NCI-H2029 treated with DMSO at 0.1 percent for 48 hours (cell line): ENCODE measurements at places on chromosomes 6 and 20.

DNA sequence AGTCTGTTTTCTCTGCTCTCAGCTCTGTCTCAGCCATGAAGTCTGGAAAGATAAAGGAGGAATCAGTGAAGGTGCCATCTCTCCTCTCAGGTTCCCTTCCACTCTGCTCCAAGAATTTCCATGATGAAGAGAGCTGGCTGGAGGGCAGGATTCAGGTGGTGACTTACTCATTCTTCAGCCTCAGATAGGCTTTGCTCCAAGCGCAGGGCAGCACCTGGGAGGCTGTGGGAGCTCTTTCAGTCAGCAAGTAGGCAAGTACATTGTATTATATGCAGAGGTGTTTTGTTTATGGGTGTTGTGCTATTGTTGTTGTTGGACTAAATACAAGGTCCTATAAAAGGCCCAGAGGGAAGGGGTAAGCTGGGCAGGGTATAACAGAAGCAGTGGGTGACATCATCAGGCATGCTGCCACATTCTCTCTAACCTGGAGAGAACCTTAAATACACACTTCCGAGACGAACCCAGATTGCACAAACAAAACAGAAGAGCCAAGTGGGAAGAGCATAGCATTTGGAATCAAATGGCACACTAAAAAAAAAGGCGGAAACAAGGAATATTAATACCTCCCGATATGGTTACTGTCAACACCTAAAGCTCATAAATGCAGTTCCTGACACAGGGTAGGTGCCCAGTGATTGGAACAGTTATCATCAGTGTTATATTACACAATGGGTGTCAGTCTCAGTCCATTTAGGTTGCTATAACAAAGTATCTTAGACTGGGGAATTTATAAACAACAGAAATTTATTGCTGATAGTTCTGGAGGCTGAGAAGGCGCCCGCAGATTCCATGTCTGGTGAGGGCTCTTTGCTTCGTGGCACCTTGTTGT, 14.5 kb upstream of the PSMG4 start:
- peak; percentile 100 for DNase-seq

GRCh38 chr20:13397300-13397724, 176.2 kb downstream of the ISM1 start:
- no peak for DNase-seq

- DNase-seq, result no peak
Measured at GRCh38 chr20:48789781-48790472, 37.9 kb downstream of the PREX1 start.

- no peak for DNase-seq
Measured at GRCh38 chr6:3379482-3380060, 77.3 kb downstream of the SLC22A23 start.

DNA sequence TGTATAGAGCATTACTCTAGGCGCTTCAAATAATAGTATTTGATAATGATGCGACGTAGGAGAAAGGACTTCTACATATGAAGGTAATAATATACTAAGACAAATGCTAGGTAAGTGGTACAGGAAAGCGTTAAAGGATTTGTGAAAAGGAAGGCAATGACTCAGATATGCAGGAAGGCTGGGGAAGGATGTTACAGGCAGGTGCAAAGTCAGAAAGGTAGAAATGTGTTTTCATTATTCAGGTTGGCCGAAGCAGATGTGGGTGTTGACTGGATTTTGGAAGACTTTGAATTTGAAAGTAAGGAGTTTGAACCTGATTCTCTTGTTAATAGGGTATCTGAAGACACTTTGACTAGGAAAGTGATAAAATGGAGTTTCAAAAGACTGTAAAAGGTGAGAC, 51.0 kb downstream of the STK4 start:
- DNase-seq, result no peak

DNA sequence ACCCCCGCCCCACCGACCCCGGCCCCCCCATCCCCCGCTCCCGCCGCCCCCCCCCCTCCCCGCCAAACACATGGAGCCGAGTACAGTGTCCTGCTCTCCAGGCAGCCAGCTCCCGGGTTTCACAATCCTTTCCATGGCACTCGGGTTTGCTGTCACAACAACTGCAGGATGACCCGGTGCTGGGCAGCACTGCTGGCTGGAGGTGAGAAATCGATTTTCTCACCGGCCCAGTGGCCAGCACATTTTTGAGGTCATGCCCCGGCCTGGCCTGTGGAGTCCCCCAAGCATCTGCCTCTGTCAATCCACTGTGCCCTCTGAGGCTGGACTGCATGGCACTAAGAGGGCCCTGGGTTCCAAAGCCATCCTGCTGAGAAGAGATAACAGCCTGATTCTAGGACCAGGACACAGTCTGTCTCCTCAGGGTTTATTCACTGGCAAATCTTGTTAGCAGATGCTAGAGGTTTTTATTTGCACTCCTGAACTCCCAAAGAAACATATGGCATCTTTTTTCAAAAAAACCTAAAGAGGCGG, 129.5 kb downstream of the NFATC2 start:
- no peak for DNase-seq

GRCh38 chr6:44100088-44100550, 27.1 kb downstream of the MRPL14 start:
- no peak for DNase-seq

DNA sequence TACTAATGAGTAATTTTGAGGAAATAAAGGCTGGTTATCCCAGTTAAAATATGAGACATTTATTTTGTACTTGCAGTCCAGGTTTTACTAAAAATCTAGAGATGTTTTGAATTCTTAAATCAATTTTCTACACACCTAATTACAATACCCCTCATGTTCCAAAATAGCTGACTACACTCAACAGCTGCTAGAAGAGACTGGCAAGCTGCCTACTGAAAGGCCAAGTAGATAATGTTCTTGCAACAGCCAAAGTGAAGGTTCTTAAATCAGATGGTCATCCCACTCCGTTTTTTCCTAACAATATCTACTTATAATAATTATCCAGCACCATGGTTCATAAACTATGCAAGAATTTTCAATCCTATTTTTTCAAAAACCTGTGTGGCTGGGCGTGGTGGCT, 69.0 kb downstream of the DTNBP1 start:
- DNase-seq, result no peak

DNA sequence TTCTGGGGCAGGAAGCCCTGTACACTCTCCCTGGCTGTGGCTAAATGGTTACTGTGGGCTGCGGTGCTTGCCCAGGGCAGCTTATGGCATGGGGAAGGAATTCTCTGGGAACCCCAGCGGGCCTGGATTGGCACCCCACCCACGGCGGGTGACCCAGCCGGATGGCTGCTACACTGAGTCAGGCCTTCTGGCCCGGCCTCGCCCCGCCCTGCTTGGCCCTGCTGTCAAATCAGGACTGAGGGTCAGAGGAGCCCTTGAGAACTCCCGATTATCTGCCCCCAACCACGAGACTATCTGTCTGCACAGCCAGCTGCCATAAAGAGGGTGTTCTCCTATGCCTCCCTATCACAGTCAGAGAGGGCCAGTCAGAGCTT, 7.3 kb upstream of the ITPR3 start:
- DNase-seq, result no peak
